ENCODE measurements at places on chromosomes 16 and 17.

GRCh38 chr16:70582280-70582978 lies 58.8 kb downstream of the SF3B3 start:
- DNase-seq, result no peak

GRCh38 chr17:63623786-63624530 lies 1.7 kb downstream of the MAP3K3 start:
- DNase-seq, result no peak

GRCh38 chr16:7615565-7615964 lies 282.9 kb downstream of the RBFOX1 start:
- DNase-seq, result no peak

DNA sequence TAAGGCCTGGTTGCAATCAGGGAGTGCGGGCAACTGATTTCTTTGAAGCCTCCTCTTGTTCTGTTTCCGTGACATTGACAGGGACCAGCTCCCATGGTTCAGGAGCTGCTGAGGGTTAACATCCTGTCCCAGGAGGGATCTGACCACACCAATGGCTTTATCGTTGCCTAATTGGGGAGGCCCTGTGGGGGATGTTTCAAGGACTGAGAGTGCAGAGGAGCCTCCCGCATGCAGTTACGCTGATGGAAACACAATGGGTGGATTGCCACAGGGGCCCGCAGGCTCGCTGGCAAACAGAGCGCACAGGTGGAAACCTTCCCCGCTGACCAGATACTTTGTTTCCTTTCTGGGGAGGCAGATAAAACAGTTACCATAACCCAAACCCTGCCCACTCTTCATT lies 23.8 kb upstream of the ABCC1 start:
- no peak for DNase-seq

- no peak for DNase-seq
Measured at GRCh38 chr16:15932939-15933338, 16.5 kb upstream of the ABCC1 start.

- no peak for DNase-seq
Measured at GRCh38 chr17:64103391-64104364, 26.3 kb downstream of the ERN1 start.

DNA sequence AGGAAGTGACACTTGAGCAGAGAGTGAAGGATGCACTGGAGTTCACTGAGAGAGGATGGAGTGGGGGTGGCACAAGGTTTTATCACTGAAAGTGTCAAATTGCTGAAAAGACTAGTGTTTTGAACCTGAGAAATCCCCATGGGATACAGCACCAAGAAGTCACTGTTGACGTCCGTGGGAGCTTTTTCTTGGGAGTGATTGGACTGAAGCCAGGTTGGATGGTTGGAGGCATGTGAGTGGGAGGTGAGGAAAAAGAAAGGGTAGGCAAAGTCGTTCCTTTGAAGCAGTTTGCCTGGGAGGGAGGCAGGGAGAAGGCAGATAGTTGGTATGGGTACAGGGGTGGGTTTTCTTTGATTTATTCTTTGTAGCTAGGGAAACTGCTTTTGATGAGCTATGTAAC lies 39.9 kb upstream of the SDK2 start:
- no peak for DNase-seq

DNA sequence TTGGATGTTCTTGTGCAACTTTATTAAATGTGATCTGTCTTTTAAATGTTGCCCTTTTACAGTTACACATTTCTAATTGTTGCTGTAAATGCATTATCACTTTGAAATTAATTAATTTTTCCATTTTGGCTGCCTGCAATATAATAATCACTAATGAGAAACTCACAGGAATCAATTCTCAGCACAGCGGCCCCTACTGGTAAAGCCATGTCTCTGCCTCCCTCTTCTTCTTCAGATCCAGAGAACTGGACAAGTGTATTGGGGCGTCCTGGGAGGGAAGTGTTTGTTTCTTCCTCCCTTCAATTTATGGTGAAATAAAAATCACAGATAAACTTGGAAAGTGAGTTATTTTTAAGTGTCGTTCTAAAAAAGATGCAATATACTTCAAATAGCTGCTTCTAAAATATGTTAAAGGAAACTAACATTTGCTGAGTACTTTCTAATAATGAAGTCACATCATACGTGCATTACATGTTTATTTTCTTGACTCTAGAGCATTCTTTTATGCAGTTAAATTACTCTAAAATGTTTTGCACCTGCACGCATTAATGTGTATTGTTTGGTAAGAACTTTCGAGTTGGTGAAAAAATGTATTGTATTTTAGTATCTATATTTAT lies 338.0 kb downstream of the WWOX start:
- peak; percentile 37 for DNase-seq

DNA sequence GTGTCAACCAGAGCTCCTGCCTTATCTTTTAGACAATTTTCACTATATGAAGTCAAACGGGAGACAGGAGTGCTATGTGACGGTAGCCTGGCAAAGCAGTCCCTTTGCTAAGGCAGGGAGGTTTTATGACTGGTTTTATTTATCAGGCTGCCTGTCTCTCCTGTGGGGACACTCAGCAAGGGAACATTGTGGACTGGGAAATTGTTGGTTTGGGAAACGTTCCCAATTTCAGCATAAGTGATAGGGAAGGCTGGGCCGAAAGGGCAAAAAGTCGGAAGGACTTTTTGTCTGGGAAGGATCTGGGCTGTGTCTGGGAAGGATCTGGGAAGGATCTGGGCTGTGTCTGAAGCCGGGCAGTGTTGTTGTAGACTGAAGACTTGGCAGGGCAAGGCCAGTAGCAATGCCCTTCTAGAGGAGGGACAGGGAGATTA lies 211.2 kb downstream of the PARN start:
- no peak for DNase-seq

DNA sequence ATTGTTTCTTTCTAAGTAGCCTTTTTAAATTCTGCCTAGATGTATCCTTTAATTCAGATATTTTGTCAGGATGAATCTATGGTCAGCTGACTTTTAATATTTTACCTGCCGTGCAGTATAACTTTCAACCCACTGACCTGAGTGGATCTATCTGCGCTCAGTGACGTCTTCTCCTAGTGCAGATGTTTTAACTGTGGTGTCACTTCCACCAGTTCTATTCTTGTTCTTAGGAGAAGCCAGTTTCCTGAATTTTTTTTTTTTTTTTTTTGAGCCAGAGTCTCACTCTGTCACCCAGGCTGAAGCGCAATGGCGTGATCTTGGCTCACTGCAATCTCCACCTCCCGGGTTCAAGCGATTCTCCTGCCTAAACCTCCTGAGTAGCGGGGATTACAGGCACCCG lies 5.0 kb upstream of the TM4SF5 start:
- DNase-seq, result no peak

DNA sequence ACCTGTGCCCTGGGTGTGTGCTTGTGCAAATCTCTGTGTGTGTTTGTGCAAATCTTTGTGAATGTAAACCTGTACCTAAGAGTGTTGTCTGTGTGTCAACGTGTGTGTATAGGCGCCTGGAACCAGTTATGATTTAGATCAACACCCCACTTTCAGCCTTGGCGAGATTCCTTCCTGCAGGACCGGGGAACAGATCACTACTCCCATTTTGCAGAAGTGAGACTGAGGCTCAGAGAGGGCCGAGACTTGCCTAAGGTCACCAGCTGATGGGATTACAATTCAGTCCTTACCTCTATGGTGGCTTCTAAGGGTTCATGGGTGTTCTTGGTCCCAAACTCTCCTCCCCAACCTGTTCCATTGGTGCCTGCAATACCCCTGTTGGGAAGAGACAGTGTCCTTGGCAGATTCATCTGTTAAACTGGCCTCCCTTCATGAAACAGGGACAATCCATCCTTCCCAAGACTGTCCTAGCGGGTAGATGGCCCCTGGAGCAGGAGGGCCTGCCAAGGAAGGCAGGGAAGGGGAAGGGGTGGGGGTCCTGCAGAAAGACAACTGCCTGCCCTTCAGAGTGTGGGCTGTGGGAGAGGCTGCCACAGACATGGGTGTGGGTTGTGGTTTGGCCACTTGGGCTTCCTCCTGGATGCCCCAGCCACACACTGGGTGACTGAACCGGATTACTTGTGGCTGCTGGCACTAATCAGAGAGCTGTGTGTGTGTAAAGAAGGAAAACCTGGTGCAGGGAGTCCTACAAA lies 6.9 kb upstream of the MAPK7 start:
- no peak for DNase-seq

DNA sequence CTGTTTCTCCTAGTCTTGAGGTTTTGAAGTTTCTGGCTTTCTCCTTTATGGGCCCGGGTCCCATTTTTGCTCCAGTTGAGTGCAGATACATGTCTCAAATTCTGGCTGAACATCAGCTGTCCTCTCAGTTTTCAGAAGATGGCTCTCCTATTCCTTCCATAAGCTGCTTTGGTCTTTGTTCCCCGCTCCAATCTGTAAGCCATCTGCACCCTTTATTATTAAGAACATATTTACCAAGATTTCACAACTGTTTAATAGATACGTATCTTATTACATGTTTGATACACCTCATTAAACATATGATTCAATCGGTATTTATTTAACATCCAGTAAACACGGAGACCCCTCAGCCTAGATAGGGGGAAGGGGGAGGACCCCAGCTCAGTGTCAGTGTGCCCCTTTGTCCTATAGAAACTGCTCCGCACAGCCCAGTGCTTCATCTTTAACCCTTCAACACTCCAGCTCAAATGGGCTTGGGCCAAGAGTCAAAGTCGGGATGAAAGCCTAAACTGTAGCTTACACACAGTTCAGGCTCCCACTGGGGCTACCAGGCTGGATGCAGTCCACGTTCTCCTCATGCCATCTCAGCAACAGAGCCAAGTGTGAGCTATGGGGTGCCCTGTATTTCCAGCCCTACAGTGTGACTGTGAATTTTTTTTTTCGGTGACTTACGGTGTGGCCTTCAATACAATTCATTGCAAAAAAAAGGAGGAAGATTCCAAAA lies 166.0 kb upstream of the ZFHX3 start:
- DNase-seq, result no peak
